ENCODE measurements at places on chromosomes 6 and 20.

DNA sequence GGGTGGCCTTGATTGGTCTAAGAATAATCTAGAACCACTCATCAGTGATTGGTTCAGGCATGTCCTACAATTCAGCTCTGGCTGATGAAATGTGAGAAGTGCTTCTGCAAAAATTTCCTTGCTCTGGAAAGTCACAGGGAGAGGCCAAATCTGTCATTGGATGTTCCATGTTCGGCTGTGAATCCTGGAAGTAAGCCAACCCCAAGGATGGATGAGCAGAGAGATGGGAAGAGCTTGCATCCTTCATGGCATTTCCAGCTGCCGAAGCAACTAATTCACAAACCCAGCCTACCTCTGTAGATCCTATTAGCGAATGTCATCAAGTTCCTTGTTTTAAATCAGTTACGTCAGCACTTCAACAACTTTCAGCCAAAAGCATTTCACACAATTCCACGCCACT, 187.2 kb upstream of the SOX4 start:
- no peak for DNase-seq

DNA sequence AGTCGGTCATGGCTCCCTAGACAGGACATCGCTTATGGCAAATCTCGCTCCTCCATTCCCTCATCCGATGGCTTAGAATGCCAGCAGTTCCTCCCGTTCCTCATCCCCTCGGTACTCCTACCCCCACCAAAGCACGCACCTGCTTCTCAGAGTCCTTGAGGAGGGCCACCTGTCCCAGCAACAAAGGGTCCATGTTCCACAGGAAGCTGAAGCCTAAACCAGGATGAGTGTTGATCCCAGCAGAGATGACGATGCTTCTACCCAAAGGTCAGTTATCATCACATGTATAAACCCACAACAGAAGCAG, 111.2 kb downstream of the THBS2 start:
- DNase-seq: no peak

GRCh38 chr6:104885518-104886043, 25.9 kb upstream of the HACE1 start:
- no peak for DNase-seq

DNA sequence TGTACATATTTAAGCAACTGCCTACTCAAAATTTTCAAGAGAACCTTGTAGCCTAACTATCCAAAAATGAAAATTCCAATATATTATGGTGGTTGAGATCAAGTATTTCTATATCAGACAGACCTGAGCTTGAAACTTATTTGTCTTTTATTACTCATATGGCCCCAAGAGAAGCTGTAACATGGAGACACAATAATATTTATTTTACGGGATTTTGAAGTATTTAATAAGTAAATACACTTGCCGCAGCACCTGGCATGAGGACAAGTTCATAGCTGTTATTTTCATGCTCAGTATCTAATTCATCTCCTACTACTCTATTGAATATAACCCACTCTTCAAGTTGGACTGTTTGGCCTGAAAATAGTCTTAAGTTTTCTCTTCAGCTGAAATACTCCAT, 28.0 kb downstream of the PTPRK start:
- no peak for DNase-seq

GRCh38 chr20:64086801-64087200, 2.6 kb upstream of the LKAAEAR1 start:
- no peak for DNase-seq

DNA sequence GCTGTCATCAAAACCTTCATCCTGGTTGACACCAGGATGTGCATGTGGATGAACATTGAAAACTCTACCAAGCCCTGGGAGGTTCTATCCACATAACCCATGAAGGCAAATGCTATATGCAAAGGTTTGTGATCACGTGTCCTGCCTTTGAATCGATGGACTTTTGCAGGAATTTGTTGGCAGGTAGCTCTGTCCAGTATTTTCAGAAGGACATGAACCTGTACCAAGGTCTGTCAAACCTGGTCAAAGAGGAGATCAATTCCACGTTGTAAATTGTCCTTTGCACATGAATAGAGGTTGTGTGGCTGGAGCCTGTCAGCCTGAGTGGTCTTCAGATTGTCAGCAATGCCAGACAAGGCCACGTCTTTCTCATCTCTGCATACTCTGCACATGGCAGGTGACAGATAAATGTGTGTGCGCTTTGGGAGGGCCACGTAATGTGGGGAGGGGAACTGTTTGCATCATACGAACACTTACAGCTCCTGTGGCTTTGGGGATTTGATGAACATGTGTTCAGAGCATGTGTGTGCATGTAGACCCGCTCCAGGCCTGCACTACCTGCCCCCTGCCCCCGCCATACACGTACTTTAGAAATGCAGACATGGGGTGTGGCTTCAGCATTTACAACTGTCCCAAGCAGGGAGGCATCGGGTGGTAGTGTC, 169.1 kb downstream of the ERMARD start:
- no peak for DNase-seq

DNA sequence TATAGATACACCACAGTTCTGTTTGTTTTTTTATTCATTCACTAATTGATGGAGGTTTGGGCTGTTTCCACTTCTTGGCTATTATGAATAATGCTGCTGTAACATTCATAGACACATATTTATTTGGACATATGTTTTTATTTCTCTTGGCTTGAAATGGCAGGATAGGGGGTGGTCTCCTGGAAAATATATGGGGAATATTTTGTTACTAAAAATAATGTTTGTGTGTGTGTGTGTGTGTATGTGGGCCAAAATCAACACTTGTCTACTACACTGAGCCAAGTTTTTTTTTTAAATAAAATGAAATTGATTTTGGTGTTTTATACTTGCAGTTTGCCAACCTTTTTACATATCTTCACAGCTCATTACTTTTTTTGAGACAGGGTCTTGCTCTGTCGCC, 264.4 kb upstream of the SULF2 start:
- DNase-seq: no peak

DNA sequence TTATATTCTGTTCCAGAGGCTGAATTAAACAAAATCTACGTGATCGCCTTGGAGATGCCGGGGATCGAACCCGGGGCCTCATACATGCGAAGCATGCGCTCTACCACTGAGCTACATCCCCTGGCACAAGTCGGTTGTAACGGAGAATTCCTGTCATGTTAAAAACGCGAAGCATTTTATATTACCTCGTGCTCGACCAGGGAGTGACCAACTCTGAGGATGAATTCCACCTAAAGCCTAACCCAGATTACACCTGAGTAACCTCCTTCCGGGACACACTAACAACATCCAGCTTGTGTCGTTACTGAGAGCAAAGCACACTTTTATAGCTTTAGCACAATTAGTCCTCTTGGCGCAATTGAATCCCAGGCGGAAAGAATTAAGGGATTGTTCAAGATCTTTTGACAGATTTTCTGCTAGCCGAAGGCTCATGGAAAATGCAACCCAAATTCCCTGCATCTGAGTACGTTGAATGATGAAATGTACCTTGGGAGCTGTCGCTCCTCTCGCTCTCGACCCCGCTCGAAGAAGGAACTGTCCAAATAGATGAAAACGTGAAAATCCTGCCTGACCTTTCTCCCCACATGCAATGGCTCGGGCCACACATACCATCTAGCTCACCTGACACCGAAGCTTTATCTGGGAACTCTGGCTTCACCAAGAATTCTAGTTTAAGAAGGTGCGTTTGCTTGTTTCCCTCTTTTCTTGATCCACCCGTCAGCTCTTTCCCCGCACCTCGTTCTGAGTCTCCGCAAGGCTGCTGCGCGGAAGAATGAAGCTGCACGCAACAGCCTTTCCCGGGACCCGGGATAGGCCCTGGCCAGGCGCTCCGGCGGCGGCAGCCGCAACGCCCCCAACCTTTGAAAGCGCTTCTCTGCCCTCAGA, 148.3 kb downstream of the GPX5 start:
- peak; percentile 54 for DNase-seq

DNA sequence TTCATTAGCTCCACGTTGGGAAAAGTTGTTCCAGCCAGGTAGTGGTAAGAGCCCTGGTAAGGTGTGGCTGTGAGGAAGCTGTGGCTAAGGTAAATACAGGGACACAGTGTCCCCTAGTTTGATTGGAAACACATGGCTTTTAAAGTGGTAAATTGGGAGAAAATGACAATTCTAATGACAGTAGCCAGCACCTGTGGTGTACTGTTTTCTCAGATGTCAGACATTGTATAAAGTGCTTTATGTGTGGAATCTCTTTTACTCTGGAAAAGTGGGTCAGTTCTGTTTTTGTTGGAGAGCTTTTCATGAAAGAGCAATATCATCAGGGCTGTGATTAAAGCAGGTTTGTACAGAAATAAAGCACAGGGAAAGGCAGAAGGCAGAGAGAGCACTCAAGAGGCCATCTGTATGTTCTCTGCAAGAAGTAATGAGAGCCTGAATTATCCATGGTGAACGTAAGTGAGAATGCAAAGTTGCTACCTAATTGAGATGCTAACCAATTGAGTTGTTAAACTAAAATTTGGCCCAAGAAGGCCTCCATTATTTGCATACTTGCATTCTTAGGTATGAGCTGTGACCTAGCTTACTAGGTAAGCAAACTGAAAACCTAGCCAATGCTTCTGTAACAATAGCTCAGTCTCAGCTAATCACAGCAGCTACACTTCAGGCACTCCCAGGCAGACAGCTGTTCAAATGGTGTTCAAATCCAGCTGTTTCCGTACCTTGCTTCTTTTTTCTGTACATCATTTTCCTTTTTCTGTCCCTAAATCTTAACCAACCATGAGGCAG, 28.2 kb downstream of the MRAP2 start:
- DNase-seq: no peak

DNA sequence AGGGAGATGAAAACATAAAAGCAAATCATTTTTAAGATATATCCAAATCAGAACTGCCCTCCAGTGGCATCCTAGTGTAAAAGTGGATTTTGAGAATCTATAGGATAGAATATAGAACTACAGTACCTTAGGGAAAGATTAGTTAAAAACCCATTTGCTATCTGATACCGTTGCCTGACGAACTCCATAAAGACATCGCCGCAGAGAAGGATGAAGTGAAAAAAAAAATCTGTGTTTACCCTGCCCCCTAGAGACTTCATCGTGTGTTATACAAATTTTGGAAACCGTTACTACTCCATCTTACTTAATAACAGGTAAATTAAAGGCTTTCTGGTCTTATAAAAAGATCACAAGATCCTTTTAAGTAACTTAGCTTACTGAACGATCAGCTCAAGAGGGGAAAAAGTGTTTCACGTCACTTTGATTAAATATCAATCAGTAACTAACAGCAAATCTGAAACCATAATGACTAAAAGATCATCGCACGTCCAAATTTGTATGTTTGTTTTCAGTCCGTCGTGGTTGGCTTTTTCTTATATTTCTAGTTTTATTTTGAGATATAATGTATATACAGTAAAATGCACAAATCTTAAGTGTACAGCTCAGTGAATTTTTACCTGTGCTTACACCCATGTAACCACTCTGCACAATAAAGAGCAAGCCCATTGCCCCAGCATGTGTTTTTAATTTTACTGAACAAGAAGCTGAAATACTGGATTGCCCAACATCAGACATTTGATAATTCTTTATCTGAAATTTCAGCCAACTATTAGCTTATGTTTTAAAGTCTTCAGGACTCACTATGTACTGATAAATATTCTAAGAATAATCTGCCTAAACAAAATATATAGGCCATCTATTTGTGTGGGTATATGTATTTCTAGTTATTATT, 881 bp upstream of the MCM3 start:
- DNase-seq: peak; percentile 23

DNA sequence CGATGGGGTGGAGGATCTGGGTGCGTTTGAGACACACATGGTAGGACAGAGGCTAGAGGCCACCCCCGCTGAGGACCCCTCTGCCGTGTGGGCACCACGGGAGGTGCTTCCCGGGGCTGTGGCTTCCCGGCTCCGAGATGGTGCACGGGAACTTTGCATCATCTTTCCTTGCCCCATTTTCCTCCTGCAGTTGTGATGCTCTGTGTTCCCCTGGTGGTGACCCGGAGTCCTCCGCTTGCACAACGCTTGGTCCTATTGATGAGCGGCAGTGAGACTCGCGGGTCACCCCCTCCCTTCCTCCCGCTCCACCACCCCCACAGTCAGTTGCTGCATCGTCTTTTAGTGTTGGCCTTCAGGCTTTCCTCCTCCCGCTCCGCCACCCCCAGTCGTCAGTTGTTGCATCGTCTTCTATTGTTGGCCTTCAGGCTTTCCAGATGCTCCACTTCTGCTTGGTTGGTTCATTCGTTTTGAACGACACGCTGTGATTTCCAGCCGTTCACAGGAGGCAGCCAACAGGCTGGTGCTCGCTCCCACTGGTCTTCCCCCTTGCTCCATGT, 37.3 kb downstream of the PYGB start:
- peak; percentile 29 for DNase-seq

DNA sequence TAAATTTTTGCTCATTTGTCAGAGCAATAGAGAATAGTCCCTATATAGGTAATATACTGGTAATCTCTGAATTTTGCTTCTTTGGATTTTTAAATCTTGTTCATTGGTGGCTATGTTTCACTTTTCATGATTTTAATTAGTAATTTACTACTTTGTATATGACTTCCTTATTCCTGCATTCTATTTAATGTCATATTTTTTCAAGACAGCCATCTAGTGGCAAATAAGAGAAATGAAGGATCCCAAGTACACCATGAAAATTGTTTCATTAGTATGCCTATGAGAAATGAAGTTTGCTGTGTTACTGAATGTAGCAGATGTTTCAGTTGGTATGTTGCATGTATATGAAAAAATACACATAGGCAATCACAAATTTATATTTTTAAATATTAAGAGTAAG, 82.4 kb downstream of the ZNF292 start:
- no peak for DNase-seq

DNA sequence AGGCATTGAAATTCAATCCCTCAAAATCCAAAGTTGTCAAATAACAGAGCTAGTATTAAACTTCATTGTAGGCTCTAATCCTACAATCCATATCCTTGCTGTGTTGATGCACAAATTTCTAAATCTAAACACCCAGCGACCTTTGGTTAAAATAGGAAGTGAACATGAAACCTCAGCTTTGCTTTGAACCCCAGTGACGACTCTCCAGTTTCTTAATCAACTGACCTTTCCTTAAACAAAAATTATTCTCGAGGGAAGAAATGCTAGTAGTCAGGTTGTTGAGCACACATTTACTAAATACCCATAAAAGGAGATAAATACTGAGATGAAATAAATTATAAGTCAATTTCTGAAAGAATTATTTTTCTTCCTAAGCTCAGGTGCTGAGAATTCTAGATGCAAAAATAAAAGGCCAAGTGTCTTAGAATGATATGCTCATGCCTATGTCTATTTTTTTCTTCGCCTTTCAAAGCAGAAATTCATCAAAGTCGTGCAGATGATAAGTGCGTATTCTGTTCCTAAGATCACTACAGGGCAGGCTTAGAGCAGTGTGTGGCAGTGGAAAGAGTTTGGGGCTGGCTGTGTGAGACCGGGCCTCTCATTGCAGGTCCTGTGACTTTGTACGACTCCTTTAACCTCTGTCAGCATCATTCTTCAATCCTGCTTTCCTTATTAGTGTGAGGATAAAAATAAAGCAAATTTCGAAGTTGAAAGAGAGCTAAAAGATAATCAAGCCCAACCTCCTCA, 208.7 kb downstream of the PRL start:
- DNase-seq: peak; percentile 71
